ENCODE measurements at places on chromosomes 6 and 20.

- DNase-seq: no peak
Measured at GRCh38 chr6:1607516-1608221, 2.0 kb upstream of the FOXC1 start.

- no peak for DNase-seq
Measured at GRCh38 chr6:62740596-62740995, 454.6 kb upstream of the KHDRBS2 start.

DNA sequence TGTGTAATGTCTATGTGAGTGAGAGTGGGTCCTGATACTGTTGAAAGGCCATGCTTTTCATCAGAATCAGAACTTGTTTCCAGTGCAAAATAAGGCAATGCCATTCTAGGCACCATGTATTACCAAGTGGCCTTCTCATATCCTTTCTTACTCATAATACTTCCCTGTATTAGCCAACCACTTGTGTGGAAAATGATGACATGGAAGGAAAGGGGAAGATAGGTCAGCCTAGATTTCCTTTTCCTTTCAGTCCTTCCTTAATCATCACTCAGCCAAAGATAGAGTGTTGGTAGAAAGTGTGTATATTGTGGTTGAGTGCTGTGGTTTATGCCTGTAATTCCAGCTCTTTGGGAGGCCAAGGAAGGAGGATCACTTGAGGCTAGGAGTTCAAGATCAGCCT, 158.6 kb upstream of the PREP start:
- no peak for DNase-seq

DNA sequence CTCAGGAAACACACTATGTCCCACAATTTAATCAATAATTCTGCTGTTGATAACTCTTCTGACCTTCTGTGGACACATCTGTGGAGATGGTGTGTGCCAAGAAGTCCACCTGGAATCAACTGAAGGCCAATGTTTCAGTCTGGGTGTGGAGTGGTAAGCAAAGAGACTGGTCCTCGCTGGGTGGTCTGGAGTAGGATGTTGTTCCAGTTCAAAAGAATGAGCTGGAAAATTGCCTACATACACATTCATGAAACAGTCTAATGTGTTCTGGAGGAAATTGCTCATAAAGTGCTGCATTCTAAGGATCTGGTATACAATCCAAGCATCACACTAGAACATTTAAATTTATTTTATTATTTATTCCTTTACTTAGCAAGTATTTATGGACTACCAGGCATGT, 33.9 kb upstream of the TBX18 start:
- DNase-seq: no peak
